WTC11 (cell line): ENCODE measurements at places on chromosomes 16 and 17.

DNA sequence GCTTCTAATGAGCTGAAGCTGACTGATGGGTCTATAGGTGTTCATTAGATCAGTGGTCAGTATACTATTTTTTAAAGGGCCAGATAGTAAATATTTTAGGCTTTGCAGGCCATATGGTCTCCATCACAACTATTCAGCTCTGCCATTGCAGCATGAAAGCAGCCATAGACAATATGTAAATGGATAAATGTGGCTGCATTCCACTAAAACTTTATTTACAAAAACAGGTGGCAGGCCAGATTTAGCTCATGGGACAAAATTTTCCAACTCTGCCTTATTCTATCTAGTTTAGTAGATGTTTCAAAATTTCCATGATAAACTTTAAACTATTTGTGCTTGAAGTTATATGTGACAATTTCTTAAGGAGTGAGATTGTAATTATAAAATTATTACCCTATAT is 339.3 kb downstream of the ABCC12 start:
- DNase-seq: no peak

DNA sequence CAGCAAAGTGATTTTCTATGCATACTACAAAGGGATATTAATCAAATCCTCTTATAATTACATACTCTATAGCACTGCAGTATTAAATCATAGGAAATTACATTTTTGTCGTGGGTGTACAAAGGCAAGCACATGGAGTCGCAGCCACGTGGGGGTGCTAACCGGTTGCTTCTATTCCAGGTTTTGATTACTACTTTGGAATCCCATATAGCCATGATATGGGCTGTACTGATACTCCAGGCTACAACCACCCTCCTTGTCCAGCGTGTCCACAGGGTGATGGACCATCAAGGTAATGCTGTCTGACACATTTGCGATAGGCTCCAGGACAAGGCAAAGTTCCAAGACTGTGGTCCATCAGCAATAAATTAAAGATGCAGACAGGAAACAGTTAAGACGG is 60.1 kb downstream of the ARSG start:
- no peak for DNase-seq

DNA sequence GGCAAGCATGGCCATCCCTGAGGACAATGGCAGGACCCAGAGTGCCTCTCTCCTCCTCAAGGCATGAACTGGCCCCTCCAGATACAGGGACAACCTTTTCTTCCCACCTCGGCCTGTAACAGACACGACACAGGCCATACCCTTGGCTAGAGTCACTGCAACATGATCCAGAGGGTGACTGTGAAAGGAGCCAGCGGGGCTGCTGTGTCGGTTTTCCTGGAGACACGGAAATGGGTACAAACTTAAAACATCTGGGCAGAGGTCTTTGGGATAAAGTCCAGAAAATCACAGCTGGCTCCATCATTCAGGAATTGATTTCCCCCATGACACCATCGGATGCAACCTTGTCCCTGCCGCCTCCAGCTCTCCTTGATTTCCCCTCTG is 5.3 kb downstream of the CEP295NL start:
- DNase-seq: no peak

- no peak for DNase-seq
Measured at GRCh38 chr16:77991701-77992100, 30.6 kb upstream of the CLEC3A start.

DNA sequence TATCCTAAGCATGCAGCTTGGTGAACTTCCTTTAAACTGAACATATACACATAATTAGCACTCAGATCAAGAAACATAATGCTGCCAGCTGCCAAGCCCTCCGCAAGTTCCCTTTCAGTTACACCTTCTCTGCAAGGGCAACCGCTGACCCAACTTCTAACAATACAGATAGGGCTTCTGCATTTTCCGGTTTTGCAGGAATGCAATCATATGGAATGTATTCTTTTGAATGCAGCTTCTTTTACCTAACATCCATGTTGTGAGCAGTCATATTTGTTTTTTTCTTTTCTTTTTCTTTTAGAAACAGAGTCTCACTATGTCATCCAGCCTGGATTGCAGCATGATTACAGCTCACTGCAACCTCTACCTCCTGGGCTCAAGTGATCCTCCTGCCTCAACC is 110.7 kb downstream of the GSG1L start:
- DNase-seq: no peak

DNA sequence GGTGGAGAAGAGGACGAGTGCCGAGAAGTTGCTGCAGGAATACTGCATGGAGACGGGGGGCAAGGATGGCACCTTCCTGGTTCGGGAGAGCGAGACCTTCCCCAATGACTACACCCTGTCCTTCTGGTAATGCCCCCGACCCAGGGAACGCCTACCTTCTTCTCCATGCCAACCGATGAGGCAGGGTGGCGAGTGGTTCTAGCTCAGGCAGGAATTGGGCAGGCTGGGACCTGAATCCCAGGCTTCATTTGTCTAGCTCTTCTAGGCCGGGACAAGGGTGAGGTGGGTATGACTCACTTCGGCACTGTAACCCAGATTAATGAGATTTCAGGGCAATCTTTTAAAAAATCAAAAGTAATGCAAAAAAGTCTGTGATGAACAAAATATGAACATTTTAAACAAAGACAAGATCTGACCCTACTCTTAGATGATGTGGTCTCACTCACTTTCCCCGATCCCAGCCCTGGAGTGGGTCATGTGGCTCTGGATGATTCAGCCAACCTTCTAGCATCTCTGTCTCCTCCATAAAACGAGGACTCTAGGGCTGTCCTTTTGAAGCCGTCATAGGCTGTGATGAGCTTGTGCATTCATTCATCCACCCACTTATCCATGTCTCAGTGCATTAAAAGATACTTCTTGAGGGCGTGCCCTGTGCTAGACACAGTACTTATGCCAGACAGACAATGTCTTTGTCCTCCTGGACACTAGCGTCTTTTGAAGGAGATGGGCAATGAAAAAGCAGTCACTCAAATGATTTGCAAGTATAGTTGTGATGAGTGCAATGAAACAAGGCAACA is 102.6 kb downstream of the SDR42E1 start:
- no peak for DNase-seq

DNA sequence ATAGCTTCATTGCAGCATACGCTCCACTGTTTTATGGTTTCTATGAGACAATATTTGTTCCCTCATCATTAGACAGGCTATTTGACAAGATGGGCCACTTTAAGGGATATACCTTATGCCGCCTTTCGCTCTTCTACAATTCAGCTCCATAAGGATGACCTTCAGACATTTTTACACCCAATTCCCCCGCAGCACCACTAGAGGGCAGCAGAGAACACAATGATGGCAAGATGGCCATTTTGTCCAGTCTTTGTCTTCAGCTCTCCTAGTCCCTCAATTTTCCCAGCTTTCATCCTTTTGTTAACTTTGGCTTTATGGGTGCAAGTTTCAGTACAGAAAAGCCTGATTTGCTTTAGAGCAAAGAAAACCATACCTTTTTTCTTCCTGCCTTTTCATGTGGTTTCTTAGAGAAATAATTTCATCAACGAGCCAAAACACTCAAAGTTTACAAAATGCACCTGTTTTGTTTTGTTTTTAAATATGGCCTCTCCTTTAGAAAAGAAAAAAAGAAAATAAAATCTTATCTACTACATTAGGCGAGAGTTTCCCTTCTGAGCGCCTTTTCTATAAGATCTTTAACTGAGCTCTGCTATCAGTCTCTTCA is 355.3 kb downstream of the TOX3 start:
- peak; percentile 81 for DNase-seq

- DNase-seq: peak; percentile 86
Measured at GRCh38 chr17:67245694-67246402, 852 bp upstream of the HELZ start.

GRCh38 chr17:6435051-6435450 is at the start of gene AIPL1:
Gene AIPL1, minus strand, starts transcription at chr17:6435121. Its CDS starts 17 bp downstream, at chr17:6435104.
- no peak for DNase-seq

DNA sequence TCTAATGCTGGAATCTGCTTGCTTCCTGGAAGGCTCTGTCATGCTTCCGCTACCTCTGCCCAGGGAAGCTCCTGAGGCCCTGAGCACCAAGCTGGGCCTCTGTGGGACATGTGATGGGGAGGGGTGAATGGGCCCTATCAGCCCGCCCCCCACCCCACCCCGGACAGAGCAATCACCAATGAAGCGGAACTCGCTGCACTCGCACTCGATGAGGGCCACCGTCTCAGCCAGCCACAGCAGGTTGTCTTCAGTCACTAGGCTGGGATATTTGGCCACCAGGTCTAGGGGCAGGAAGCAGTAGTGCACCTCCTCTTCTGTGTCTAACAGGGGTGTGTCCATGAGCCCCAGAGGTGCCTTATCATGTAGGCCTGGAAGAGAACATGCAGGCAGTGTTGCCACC is 23.6 kb downstream of the KCTD19 start:
- DNase-seq: no peak

- no peak for DNase-seq
Measured at GRCh38 chr17:76204277-76204676, 36.0 kb downstream of the RNF157 start.

GRCh38 chr17:50134206-50135110 is 4.5 kb upstream of the SAMD14 start:
- no peak for DNase-seq

- no peak for DNase-seq
Measured at GRCh38 chr17:5881849-5882248, 188.3 kb upstream of the WSCD1 start.

DNA sequence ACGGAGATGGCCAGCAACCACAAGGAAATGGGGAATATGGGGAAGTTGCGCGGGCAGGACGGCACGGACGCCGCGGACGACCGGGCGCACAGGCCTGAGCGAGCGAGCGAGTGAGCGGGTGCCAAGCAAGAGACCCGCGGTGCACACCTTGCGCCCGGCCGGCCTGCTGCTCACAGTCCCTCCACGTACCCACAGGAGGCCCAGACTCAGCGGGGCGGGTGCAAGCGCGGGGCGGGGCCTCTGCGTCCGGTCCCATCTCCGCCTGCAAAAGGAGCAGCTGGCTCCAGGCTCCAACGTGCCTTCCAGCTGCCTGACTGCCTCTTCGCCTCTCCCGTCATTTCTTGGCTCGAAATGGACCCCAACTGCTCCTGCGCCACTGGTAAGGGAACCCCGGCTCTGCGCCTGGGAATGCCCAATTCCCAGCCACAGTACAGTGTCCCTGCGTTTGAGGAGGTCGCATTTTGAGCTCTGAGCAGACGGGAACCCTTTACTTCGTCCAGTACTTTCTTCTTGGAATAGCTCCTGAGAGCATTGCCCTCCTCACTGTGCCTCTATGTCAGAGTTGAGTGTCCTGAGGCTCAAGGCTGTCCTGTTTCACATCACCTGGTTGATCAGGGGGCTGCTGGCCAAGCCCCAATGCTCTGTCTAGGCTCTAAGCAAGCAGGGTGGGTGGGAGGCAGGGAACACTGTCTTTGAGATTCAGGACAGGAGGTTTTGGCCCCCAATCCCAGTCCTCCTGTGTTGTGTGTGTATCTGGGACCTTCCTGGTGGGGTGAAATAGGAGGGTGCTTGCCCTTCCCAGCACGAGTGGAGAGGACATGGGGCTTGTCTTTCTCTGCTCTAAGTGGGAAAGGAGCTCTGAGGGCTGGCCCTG is 8.1 kb upstream of the MT1E start:
- peak; percentile 66 for DNase-seq

- DNase-seq: no peak
Measured at GRCh38 chr17:71902894-71903506, 217.8 kb upstream of the SOX9 start.

DNA sequence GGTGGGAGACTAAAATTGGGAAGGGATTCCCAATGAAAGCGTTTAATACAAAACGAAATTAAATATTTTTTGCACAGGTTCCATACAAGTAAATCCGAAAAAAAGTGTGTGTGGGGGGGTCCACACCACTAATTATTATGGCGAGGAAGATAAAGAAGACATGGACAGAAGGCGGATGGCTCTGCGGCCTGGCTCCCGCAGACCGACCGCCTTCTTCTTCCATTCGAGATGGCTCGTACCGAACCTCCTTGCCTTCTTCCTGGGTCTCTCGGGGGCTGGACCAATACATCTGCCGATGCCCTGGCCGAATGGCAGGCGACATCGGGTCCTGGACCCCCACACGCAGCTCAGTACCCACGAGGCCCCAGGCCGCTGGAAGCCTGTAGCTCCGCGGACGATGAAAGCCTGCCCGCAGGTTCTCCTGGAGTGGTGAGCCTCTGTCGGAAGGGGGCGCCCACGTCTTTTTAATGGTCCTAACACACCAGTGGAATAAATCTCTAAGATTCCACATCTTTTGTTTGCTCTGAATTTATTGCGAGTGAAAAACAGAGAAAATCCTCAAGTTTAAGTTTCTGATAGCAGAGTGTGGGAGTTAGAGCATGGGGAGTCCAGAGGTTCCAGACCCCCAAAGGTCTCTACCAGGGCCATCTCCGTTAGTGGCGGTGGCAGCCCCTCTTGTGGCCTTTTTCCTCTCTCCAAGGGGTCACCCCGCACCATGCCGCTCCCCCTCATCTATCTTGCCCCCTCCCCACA is 1.4 kb downstream of the PRAC2 start:
- peak; percentile 86 for DNase-seq

- peak; percentile 34 for DNase-seq
Measured at GRCh38 chr17:8003594-8004181, 1.3 kb downstream of the GUCY2D start.

DNA sequence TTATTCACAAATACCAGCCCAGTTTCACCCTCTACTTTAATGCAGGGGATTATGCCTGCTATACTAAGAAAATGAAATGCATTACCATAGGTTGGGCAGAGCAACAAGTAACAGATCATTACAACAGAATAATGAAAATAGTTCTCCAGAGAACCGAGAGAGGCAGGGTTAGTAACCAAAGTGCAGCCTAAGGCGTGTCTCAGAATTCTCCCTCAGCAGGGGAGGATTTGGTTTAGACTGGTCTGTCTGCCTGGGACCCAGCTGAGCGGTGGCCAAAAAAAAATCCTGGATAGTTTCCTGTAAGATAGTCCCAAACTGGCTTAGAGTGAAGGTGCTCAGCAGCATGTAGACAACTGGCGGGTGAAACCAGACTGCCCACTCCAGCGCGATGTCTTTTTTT is 30.8 kb upstream of the ADCY7 start:
- DNase-seq: no peak

- no peak for DNase-seq
Measured at GRCh38 chr16:48276102-48276501, 28.8 kb upstream of the ABCC11 start.

- DNase-seq: no peak
Measured at GRCh38 chr17:61624951-61625350, 33.9 kb upstream of the NACA2 start.

- no peak for DNase-seq
Measured at GRCh38 chr17:49015179-49015923, 18.2 kb downstream of the IGF2BP1 start.

GRCh38 chr17:49572226-49572625 is 3.4 kb upstream of the NXPH3 start:
- DNase-seq: no peak
